ENCODE measurements at places on chromosomes 16 and 17.

- DNase-seq = peak; percentile 51
These were observed 3.9 kb downstream of the ACTG1 start for GRCh38 chr17:81508639-81509206.

GRCh38 chr16:65660390-65660789 lies 538.5 kb upstream of the CDH11 start:
- DNase-seq = peak; percentile 74

- DNase-seq = no peak
These were observed 9.5 kb downstream of the ST6GALNAC2 start for GRCh38 chr17:76576189-76576588.

GRCh38 chr17:15475631-15476354 lies 8.4 kb upstream of the CDRT4 start:
- DNase-seq = no peak

- DNase-seq = no peak
These were observed 68.8 kb downstream of the IL21R start for GRCh38 chr16:27470567-27471431.

DNA sequence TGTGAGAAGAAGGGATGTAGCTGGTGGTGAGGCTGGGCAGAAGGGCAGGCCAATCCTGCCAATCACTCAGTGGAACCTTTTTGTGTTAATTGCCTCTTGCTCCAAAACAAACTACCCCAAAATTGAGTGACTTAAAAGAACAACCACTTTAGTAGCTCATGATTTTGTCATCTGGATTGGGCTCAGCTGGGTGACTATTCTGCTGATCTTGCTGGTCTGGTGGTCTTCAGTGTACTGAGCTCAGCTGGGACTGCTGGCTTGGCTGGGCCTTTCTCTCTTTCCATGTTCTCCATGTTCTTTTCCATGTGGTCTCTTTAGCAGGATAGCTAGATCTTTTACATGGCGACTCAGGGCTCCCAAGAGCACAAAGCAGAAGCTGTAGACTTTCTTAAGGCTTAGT lies 37.7 kb upstream of the SDK2 start:
- DNase-seq = no peak

GRCh38 chr16:74735554-74735953 lies 34.9 kb upstream of the MLKL start:
- DNase-seq = no peak

DNA sequence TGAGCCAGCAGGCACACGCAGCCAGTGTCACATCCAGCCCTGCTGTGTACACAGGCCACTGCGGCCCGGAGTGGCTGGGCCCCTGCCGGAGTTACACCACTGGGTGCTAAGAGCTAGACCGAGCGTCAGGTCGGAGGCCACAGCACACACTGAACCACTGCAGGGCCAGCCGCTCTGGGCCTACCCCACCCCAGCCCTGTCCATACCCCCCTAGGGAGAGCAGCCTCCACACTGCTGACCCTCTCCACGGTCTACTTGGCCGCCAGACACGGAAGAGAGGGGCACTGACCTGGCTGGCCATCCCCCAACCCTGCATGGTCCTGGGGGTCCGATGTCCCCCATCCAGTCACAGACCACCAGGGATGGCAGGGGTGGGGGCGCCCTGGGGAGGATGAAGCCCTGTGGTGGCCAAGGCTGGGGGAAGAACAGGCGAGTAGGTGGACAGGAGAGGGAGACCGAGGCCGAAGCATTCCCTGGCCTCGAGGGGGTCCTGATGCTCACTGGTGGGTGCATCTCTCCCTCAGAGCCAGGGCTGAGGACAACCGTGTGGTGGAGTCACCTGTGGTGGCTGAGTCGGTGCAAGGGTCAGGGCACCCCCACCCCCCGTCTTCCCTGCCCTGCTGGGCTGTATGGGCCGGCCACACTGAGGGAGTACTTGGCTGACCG lies 34.9 kb upstream of the ZC3H18 start:
- no peak for DNase-seq

DNA sequence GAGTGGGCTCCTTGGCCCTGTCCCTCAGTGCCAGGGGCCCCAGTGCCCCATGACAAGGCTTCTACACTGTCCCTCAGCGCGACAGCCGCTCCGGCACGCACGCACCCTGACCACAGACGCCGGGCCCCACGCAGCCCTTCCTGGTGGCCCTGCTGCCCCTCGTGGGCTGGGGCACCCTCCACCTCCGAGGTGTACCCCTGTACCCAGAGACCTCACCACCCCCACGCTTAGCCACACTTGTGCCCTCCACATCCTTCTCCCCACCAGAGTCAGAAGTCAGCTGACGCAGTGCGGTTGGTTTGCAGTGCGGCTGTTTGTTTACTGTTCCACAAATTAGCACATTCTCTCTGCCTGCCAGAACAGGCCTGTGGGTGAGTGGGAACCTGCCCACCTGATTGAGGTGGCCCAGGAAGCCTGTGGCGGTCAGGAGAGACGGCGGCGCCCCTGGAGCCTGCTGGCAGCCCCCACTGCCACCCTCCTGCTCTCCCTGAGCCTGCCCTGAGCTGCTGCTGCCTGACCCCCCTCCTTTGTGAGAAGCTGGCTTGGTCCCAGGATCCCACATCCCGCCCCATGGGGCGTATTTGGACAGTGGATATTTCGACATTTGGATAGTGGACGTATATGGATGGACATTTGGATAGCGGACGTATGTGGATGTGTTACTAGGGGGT lies 38.0 kb upstream of the CDH15 start:
- peak; percentile 48 for DNase-seq

DNA sequence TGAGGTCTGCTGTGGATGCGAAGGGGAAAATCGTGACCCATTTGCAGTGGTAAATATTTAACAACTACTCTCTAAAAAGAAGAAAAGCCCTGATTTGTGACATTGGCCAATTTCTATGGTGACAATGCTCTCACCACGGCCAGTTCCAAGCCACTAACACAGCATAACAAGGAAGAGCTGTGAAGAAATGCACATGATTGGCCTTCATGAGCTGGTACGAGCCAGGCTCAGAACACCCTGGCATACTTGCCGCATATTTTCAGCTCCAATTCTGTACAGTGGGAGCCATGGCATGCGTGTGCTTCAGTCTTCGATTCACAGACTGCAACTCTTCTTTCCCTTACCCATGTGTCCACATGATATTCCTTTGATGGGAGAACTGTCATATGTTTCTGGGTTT lies 363.9 kb upstream of the CDH5 start:
- no peak for DNase-seq

- no peak for DNase-seq
These were observed 77.1 kb upstream of the GSE1 start for GRCh38 chr16:85536073-85536410.

DNA sequence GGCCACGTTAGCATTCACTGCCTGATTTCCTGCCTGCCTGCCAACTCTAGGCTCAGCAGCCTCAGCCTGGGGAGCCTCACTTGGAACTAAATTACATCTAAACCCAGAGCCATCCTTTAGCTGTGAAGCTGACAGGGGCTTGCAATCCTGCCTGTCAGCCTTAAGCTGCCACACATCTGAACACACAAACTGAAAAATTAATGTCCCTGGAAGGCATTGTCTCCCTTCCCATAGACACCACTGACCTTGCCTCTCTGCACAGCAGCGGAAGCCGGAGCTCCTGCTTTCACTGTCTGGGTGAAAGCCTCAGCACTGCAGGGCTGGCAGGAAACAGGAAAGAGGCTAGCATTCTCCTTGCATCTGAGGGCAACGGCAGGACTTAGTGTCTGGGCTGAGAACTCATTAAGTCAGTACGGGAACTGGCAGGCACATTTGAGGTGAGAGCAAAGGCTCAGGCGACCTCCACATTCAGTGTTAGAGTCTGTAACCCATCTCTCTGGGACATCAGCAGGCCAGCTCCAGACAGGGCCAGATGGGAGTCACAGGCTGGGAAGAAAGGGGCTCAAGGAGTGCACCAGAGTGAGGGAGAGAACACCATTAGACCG lies 452.4 kb upstream of the C16orf82 start:
- DNase-seq = no peak

DNA sequence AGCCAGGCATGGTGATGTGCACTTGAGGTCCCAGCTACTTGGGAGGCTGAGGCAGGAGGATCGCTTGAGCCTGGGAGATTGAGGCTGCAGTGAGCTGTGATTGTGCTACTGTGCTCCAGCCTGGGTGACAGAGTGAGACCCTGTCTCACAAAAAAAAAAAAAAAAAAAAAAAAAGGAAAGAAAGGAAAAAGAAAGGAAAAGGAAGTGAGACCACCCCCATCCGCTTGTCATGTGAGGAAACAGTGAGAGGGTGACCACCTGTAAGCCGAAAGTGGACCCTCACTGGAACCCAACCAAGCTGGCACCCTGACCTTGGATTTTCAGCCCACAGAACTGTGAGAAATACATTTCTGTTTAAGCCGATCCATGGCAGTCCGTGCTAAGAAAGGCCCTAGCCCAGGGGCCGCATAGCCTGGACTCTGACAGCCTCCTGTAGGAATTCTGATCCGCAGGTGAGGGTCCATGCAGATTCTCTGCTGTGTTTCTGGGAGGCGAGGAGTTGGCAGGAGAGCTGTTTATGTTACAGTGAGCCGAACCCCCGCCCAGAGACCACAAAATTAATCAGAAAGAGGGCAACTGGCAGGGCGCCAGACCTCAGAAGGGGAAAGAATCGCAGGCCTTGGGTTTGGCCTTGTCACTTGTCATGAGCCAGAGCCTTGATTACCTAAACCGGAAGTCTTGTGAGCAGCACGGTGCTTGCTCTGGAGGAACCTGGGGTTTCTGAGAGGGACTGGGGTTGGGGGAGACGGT lies 945 bp downstream of the SGSH start:
- DNase-seq = no peak

- no peak for DNase-seq
These were observed 9.6 kb upstream of the KRTAP17-1 start for GRCh38 chr17:41325126-41325525.

DNA sequence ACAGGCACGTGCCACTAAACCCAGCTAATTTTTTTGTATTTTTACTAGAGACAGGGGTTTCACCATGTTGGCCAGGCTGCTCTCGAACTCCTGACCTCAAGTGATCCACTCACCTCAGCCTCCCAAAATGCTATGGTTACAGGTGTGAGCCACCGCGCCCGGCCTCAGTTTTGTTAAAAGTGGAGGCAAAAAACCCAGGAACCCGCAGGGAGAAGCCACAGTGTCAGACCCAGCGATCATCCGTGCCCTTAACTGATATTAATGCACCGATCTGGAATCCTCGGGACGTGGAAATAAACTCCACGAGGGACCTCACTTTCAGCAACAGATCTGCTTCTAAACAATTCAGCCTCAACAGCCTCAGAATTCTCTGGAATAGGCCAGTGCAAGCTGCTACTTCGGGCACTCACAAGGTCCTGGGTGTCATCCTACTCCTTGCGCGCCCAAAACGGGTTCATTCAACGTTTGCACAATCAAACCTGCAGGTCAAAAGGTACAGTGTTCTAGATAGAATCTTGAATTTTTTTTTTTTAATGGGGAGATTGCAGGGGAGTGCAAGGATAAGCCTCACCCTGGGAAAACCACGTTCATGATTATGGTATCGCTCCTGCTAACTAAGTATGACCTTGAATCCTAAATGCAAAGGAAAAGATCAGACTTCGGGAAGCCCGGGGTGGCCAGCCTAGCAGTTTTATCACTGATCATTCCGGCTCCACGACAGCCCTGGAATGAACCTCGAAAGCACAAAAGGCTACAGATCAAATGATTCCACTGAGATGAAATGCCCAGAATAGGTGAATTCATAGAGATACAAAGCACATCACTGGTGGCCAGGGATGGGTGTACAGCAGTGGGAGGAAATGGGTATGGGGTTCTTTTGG lies 22.4 kb downstream of the LITAF start:
- DNase-seq = no peak

GRCh38 chr17:20926532-20926931 lies 116.3 kb downstream of the USP22 start:
- DNase-seq = no peak

- no peak for DNase-seq
These were observed at the start of gene TMC6 for GRCh38 chr17:78128551-78129350. Gene TMC6 (minus strand): TSS chr17:78128755. CDS start chr17:78126832, 1,923 bp downstream.

DNA sequence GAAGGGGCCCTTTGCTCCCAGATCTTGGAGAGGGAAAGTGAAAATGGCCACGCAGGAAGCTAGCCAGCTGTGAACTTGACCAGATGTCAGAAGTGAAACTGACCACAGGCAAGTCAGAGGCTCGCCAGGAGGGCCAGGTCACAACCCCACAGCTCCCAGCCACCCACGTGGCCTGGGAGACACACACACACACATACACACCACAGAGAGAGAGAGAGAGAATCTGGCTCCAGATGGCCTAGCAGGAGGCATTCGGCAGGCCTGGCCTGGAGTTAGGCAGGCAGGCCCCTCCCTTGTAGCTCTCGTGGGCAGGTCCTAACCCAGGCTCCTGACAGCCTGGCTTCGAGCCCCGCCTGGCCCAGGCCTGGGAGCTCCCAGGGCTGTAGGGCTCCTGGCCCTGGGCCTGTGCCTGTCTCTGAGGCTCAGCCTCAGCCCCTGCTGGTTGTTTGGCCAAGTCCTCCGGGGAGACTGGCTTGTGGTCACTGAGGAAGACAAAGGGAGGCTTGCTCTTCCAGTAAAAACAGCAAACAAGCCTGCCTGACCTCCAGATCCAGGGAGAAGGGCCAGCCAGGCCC lies 20.2 kb downstream of the NGFR start:
- DNase-seq = no peak

DNA sequence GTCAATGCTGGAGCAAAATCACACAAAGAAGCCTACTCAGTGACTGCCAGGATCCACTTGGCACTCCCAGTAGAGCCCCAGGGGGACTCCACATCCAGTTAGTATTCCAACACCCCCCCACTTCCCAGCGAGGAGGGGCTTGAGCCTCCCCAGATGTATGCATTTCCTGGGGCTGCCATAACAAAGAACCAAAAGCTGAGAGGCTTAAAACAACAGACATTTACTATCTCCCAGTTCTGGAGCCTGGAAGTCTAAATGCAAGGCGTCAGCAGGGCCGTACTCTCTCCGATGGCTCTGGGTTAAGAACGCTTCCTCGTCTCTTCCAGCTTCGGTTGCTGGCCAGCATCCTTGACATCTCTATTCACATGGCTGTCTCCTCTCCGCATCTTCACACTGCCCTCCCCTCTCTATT lies 23.0 kb upstream of the GNA13 start:
- DNase-seq = no peak

- no peak for DNase-seq
These were observed 62.6 kb downstream of the KSR1 start for GRCh38 chr17:27518545-27519521.

GRCh38 chr16:82641336-82641984 lies 14.7 kb downstream of the CDH13 start:
- DNase-seq = no peak

DNA sequence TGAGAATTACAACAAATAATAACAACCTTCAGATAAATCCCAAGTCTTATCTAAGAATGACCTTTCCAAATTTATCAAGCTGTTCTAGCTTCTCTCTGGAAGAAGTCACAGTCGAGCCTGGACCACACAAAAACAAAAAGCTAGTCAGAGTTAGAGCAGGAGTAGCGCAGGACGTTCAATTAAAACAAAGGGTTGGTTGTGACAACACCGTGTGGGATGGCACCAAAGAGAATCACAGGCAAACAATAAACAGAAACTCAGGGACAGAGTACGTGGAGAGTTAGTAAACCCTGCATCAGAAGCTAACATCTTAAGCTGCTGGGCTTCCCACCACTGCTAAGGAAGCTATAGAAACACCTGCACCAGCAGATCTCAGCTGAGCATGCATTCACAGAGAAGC lies 23.8 kb downstream of the ARHGAP17 start:
- DNase-seq = no peak

GRCh38 chr17:36812762-36813161 lies 124.5 kb upstream of the LHX1 start:
- no peak for DNase-seq

Data from RWPE2 (cell line).